Epithelial cell of esophagus (primary cell): ENCODE measurements at places on chromosomes 16 and 17.
A peak's percentile ranks its signal among the peaks of the same experiment; 100 is the strongest.

GRCh38 chr16:20323591-20324117 lies 3.7 kb downstream of the GP2 start:
- no peak for DNase-seq

GRCh38 chr16:88482630-88483391 lies 29.7 kb downstream of the ZFPM1 start:
- DNase-seq, result no peak

DNA sequence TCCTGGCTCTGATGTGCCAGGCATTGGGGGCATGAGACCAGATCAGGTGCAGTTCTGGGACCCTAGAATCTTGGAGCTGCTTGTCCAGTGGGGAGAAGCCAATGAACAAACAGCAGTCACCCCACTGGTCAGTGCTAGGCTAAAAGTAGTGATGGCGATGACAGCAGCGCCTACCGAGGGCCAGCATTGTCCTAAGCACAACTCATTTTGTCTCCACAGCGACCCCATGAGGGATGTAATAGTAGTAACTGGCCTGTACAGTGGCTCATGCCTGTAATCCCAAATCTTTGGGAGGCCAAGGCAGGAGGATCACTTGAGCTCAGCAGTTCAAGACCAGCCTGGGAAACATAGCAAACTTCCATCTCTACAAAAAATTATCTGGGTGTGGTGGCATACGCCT lies 6.2 kb downstream of the SMCR8 start:
- DNase-seq, result peak; percentile 32

GRCh38 chr16:28845293-28845692 lies 855 bp downstream of the TUFM start:
- peak; percentile 62 for DNase-seq

DNA sequence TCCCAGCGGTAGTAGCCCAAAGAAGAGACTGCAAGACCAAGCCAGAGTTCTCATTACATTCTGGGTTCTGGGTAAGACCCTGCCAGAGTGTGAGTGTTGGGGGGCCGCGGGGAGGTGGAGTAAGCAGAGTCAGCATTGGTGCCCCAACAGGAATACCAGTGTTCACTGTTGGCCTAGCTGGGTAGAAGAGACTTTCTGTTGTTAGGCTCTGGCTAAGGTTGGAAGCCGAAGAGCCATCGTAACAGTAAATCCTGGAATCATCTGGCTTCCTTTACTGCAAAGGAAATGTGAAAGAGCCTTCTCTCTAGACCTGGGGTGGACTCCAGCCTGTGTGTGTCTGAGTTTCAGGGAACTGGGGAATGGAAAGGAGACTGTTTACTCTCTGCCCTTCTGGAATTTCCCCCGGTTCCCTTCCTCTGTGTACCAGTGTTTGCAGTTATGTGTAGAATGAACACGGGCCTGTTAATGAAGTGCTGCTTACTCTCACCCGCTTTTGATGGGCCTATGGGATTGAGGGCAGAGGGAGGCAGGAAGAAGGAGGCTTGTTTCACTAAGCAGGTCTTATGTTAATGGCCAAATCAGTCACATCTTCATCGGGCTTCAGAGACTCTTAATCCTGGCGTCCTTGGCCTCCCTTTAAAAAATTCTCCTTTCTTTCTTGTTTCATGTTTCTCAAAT lies 68.5 kb downstream of the WWP2 start:
- no peak for DNase-seq

- no peak for DNase-seq
Observed at GRCh38 chr16:71369494-71369893, 11.0 kb downstream of the CALB2 start.

DNA sequence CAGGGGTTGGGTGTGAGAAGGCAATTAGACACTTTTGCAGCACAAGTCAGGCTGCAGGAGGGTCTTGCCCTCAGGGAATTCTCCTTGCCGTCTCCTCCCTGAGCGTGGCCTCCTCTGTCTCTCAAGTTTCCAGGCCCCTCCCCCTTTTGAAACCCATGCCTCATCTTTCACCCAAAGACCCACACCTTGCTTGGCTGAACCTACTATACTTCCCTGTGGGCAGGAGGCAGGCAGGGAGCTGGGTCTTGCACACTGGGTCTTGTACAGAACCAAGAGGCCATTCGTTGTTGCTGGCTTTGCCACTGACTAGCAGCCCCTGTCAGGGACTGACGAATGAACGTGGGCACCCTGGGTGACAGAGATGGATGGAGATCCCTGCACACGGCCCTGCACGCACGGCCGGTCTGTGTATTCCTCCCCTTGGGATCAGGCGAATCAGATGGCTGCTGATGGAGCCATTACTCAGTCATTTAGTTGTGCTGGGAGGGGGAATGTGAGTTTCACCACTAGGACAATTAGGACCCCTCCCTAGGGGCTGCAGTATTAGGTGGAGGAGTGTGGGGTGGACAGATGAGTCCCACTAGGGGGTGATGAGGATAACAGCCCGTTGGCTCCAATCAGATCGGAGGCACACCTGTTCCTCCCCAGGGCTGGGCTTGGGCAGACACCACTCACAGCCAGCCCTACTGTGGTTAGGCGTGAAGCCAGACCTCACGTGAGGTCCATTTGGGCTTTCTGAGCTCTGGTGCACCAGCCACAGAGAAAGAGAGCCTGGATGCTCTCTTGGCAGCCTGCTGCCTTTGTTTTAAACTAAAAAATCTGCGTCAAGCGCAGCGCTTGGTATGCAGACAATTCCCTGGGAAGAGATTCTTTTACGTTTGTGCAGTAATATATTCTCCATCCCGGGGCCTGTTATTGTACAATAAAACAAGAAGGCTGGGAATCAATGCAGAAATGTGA lies 167.7 kb upstream of the WSCD1 start:
- no peak for DNase-seq

DNA sequence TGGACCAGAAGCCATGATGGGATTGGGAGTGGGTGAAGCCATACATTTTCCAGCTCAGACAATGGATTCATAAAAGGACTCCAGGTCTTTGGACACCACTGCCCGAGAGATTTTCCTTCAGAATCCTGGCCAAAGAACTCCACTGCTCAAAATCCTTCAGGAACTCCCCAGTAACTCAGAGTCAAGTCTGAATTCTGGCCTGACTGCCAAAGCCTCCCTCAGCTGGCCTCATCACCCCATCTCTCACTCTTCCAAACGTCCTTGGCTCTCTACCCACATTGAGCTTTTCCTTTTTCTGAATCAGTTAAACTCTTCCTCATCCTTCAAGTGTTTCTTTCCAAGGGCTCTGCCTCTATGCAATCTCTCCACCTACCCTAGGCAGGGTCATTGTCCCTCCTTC lies 1.2 kb upstream of the SEPTIN1 start:
- no peak for DNase-seq

GRCh38 chr17:39527220-39527813 lies 66.0 kb downstream of the CDK12 start:
- DNase-seq, result peak; percentile 49

- peak; percentile 50 for DNase-seq
Observed at GRCh38 chr17:43994272-43995149, 9.9 kb upstream of the NAGS start.

DNA sequence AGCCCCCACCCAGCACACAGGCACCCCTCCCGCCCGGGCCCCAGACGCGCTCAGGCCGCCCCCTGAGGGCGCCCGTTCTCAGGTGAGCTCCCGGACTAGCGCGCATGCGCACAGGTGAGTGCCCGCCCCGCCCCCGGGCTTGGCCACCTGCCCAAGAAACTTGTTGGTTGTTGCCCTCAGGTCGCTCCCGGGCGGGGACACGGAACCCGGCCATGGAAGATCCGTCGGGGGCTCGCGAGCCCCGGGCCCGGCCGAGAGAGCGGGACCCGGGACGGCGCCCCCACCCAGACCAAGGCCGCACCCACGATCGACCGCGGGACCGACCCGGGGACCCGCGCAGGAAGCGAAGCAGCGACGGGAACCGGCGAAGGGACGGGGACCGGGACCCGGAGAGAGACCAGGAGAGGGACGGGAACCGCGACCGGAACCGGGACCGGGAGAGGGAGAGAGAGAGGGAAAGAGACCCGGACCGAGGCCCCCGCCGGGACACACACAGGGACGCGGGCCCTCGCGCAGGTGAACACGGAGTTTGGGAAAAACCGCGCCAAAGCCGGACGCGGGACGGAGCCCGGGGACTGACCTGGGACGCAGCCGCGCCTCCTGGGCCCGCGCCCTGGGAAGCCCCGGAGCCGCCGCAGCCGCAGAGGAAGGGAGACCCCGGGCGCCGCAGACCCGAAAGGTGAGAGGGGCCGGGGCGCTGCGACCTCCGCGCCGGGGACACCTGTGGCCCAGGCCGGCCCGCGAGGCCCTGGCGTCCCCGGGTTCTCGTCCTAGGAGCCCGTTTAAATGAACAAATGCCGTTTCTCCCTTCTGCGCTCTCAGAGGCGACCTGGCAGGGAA lies at the start of gene MARVELD3:
TSS of gene MARVELD3 (plus strand) at position 167 of the 840 bp plus-strand sequence. CDS start at position 213, 46 bp downstream.
- peak; percentile 79 for DNase-seq

DNA sequence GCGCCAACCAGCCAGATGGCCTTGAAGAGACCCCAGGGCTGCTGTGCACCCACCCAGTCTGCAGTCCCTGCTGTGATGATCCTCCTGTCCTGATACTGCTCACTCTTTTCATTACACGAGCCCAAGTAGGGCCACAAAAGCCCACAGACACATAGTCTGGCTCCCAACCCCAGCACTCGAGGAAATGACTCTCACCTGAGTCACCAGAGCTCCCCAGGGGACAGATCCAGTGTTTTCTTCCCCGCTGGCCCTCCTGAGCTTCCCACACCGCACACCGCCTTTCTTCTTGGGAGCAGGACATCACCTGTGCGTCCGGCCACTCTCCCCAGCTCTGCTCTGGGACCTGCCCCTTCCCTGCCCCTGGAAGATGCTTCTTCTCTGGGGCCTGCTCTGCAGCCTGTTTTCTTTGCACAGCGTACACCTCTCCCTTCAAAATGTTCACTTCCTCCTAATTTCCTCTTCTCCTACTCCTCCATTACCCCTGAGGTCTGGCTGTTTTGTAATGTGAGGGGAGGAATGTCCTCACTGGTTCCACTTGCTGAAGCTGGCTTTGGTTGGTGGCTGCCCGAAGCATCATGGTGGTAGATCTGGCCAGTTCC lies 2.0 kb upstream of the SCN4A start:
- peak; percentile 78 for DNase-seq

DNA sequence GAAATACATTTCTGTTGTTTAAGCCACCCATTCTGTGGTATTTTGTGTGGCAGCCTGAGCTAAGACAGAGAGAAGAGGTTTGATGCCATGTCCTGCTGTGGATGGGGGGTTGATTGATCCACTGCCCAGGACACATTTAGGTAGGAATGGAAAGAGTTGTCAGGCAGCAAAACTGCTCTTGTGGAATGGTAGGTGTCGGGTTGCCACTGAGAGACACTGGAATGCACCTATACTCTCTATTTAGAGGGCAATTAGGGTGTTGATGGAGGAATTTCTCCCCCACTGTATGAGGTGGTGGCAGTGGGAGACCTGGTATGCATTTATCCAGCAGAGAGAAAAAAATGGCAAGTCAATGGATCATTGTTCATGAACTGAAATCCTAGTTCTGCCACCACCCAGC lies 30.9 kb downstream of the CBLN1 start:
- no peak for DNase-seq

- DNase-seq, result no peak
Observed at GRCh38 chr16:89944773-89945172, 3.8 kb upstream of the DEF8 start.

- DNase-seq, result no peak
Observed at GRCh38 chr16:51268237-51268636, 117.2 kb upstream of the SALL1 start.

- DNase-seq, result no peak
Observed at GRCh38 chr17:57943645-57944044, 11.6 kb downstream of the CUEDC1 start.

DNA sequence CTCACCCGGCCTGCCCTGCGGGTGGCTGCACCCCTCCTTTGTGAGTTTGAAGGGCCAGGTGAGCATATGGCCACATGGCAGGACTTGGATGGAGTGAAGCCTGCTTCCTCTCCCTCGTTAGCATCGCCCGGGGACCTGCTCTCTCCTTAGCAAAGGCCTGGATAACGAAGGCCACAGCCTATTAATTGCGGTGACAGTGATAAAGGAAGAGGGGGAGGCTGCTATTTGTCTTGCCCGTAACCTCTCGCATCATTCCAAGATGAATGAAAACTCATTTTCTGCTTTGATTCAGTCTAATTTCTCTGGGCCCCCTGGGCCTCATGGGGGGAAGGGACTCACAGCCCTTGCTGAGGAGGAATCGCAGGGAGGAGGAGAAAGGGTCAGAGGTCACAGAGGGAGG lies 68.5 kb upstream of the LHX1 start:
- DNase-seq, result no peak

GRCh38 chr17:55411463-55411855 lies 10.2 kb downstream of the MMD start:
- DNase-seq, result no peak

DNA sequence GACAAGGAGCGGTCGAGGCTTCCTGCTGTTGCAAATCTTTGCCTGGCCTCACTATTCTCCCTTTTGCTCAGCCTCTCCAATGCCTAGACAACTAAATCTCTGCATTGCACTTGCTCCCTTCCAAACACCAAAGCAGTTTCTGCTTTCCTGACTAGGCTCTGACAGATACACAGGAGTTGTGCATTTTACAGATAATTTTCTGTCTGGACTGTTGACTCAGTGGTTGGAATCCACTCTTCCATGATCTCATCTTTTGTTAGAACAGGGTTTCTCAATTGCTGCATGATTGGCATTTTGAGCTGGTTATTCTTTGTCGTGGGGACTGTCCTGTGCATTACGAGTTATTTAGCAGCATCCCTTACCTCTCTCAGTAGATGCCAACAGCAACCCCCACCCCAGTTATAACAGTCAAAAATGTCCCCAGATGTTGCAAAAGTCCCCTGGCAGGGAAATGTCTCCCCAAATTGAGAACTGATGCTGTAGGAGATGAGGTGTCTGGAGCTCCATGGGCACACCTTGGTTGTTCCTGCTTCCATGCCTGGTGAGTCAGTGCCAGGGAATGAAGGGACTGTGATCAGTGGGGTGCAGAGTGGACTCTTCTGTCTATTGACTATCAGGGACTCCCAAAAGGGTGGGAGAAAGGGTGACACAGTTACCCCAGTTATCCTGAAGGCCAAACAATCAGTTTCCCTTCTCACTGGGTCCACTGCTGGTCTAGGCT lies 557.4 kb upstream of the PSMD7 start:
- DNase-seq, result peak; percentile 73

DNA sequence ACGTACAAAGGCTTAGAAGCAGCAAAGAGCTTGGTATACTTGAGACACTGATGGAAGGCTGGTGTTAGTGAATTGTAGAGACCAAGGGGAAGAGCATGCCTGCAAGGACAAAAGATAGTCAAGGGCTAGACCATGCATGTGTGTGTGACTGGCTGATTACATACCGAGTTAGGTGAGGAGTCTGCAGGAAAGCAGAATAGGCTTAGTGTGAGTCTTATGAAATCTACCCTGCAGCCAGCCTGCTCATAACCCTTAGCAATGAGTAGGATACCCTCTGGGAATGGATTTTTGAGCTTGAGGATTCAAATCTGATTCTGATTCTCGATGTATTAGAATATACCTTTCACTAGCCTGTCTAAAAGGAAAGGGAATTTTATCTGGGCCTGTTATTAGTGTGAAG lies 77.0 kb downstream of the TANGO6 start:
- DNase-seq, result peak; percentile 92

- no peak for DNase-seq
Observed at GRCh38 chr16:87131061-87131995, 185.9 kb downstream of the C16orf95 start.

- peak; percentile 77 for DNase-seq
Observed at GRCh38 chr17:45143767-45144198, 4.5 kb upstream of the HEXIM1 start.

GRCh38 chr17:9776911-9777310 lies 14.5 kb downstream of the DHRS7C start:
- DNase-seq, result no peak

GRCh38 chr16:28923231-28923587 lies 1.8 kb downstream of the RABEP2 start:
- DNase-seq, result no peak
